ENCODE measurements at places on chromosomes 3 and 15.

DNA sequence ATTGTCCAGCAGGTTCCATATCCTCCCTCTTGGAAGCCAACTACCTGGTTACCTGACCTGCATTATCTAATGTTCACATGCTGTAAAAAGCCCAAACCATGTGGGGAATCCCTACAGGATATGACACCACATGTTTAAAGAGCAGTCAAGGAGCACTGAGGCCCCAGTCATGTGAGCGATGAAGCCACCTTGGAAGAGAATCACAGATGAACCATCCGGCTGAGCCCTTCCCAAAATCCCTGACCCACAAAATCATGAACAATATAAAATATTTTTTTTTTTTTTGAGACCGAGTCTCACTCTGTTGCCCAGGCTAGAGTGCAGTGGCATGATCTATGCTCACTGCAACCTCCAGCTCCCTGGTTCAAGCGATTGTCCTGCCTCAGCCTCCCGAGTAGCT, 10.6 kb upstream of the ANKDD1A start:
- DNase-seq, result no peak

DNA sequence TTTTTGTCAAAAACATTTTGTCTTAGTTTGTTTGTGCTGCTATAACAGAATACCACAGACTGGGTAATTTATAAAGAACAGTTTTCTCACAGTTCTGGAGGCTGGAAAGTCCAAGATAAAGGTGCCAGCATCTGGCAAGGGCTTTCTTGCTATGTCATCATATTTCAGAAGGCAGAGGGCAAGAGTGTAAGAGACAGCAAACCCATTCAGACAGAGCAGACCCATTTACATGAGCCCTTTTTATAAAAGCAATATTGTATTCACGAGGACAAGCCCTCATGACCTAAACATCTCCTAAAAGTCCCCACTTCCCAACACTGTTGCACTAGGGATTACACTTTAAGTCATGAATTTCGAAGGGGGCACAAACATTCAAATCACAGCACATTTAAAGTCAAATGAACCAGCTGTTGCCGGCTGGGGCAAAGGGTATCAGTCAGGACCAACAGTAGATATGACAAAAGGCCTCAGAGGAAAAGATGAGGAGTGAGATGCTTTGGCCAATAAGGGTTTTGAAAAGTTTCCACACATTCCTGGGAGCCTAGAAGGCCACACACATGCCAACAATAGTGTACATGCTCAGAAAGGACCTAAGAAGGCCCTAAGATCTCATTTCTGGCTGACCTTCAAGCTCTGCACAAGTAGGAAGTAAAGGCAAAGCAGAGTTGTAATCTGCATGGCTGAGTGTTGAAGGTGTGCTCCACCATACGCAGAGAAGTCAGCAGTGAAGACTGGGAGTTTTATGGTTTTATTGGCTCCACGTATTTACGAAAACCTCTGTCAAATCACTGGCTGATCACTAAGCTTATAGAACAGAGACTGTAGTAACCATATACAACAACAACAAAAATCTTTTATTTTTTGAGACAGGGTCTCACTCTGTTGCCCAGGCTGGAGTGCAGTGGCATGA, 37.9 kb downstream of the UQCC5 start:
- no peak for DNase-seq

- no peak for DNase-seq
Observed at GRCh38 chr3:25427942-25428788, at the start of gene RARB. TSS of gene RARB (plus strand) at chr3:25428263. CDS start at chr3:25428732, 469 bp downstream.

DNA sequence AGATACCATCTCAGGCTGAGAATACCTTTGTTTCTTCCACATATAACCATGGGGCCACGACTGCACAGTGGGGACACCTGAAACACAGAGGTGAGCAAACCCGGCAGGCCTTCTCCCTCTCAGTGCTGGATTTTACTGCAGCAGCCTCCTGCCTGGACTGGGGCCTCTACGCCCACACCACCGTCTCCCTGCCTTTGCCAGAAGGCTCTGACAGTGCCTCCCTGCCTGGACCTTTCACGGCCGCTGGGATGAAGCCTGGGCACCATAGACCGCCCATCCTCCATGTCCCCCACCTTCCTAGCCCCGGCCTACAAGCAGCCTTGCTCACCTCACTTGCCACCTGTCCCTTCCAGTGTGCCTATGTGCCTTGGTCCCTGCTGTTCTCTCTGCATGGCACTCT, 214.3 kb downstream of the NFKBIZ start:
- no peak for DNase-seq

DNA sequence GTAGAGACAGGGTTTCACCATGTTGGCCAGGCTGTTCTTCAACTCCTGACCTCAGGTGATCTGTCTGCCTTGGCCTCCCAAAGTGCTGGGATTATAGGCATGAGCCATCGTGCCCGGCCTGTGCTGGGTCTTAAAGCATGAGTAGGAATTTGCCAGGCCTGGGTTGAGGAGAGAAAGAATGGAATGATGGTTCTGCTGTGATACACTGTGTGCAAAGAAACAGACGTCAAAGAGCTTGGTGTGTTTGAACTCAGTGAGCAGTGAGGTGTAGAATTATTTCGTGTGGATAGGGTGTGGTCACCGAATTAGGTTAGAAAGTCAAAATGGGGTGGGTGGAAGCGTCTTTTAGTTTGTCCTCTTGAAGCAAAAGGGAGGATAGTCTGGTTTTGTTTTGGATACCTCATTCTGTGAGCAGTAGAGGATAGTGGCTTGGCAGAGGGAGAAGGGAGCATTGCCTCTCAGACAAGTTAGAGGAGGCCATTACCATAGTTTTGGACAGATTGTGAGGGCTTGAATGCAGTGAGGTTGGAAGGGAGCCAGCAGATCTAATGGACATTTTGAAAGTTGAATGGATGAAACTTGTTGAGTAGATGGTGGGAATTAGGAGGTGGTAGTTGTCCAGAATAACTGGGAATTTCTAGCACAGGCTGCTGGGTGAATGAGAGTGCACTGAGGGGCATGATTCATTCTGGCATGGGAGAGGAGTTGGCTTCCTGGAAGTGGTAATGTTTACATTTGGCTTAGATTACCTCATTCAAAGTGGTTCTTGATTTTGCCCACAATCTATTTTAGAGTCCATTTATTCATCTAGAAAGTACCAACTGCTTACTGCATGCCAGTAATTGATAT, 27.2 kb downstream of the AKAP13 start:
- no peak for DNase-seq

DNA sequence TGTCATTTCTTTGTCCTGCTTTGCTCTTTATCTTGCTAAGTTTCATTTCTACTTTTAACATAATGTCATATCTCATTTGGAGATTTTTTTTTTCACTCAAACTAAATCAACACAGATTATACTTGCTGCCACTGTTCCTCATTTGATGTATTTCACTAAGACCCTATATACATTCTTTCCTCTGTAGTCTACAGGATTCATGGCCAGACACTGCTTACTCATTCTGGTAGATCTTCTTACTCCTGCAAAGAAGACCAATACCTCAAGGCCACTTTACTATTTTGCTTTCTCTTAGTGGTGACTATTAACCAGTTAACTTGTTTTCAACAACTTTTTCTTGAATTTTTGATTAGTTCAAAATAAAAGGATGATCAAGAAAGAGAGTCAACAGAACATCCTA, 26.6 kb downstream of the SLC24A5 start:
- DNase-seq, result no peak

GRCh38 chr3:15045667-15046066, 19.4 kb downstream of the MRPS25 start:
- no peak for DNase-seq

DNA sequence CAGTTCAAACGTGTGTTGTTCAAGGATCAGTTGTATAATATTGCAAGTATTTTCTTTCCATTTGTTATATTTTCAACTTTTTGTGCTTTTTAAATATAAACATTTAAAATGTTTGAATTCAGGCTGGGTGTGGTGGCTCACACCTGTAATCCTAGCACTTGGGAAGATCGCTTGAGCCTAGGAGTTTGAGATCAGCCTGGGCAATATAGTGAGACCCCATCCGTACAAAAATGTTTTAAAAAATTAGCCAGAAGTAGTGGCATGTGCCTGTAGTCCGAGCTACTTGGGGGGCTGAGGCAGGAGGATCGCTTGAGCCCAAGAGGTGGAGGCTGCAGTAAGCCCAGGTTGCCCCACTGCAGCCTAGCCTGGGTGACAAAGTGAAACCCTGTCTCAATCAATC, 4.7 kb downstream of the ARL13B start:
- DNase-seq, result no peak

- DNase-seq, result no peak
Observed at GRCh38 chr3:19937459-19938294, 3.7 kb upstream of the EFHB start.

DNA sequence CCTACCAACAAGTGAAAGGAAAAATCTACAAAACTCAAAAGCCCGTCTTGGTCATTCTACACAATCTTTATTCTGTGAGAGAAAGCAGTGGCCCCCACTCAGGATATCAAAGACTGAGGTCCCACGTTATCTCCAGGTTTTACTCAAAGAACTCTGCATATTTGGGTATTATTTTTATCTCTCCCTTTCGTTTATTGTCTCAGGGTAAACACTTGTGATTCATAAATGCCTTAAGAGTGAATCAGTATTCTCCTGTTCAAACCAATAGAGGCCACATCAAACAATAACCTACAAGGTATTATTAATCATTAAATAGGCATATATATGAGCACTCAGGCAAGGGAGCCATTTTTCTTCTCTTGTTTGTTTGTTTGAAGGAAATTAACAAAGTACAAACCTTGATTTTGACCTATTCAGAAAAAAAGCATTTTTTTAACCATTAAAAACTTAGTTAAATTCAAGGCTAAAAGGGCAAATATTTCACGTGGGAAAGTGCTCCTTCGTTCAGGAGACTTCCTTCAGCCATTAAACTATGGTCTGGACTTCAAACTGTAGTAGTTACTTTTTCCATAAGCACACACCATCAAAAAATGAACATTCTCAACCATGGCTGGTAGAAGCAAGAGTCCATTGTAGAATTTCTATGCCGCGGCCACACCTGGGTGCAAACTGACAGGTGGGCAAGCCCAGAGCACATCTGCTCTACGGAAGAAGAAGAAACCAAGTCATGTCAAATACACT, 13.9 kb upstream of the HES1 start:
- DNase-seq, result no peak

GRCh38 chr3:135982404-135982761, 16.9 kb downstream of the PPP2R3A start:
- no peak for DNase-seq

DNA sequence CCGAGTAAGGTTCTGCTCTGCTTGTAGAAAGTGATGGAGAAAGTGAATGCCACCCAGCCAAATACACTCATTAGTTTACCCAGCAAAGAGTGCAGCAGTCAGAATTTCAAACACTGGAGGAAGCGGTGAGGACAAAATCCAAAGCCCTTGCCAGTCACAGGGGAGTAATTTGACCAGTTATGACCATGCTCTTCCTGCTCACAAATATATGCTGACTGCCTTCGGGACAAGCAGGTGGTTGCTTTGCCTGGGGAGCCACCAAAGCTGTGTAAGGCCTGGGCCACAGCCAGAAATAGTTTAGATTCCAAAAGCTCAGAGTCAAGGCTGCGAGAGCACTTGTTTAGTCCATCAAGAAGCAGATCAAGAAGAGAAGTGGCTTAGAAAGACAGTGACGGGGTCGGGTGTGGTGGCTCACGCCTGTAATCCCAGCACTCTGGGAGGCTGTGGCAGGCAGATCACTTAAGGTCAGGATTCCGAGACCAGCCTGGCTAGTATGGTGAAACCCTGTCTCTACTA, 51.0 kb upstream of the ATP13A3 start:
- DNase-seq, result no peak

GRCh38 chr3:30630238-30631030, 24.0 kb downstream of the TGFBR2 start:
- DNase-seq, result no peak

- no peak for DNase-seq
Observed at GRCh38 chr3:9121366-9122001, 128.0 kb downstream of the SRGAP3 start.

DNA sequence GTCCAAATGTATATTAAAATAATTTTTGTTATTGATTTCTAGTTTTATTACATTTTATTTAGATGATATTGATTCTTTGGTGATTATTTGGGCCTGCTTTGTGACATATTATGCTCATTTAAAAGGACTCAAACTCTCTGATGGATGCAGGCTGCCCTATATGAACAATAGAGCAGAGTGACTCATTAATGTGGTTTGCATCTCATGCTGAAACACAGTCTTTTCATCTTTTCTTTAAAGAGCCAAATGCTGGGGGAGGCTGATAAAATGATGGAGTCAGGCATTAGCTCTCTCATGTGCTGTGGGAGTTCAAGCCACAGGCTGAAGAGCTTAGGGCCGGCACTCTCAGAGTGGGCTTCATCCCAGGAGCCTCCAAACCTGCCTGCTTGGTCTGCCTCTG, 7.2 kb downstream of the PLA1A start:
- DNase-seq, result no peak

All from GM19239 (cell line).